ENCODE measurements at places on chromosomes 16 and 17.

DNA sequence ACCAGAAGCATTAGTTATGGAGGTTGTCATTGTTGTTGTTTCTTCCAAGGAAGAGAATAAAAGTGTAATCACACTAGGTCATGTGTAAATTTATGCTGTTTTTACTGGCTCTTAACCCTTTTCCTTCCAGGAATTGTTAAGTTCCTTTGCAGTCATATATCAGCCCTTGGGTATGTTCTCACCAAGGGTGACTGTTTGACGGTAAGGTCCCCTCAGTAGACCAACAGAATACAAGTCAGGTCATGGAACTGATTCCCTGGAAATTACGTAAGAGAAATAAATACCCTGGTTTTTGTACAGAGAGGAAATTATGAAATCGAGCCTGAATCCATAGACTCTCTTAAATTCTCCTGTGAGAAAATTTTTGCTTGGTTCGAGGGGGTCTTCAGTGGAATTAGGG lies 11.2 kb upstream of the KCNJ2 start:
- DNase-seq: no peak

GRCh38 chr16:12300945-12301500 lies 324.5 kb downstream of the SNX29 start:
- no peak for DNase-seq

DNA sequence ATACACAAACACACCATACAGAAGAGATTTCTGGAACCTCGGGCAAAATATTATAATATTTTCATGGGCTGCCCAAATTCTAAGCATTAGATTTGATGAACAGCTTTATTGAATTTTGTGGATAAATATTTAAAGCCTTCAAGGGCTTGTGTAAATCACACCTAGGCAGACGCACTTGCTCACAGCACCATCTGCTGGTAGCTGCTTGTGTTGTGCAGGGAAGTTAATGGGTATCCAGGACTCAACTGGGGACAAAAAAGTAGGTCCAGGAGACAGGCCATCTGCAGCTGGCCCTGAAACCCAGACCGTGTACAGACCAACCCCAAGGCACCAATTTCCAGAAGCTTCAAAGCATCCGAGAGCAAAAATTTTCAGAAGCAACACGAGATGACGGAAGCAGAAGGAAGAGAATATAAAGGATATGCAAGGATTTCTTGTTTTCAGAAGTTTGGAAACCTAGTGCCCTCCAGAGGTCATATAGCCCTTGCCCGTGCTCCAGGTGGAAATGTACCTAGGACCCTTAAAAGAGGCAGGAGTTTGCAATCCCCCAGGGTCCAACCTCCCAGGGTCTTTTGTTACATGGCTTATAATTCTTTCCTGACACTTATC lies 140.0 kb downstream of the CHD9NB start:
- no peak for DNase-seq

DNA sequence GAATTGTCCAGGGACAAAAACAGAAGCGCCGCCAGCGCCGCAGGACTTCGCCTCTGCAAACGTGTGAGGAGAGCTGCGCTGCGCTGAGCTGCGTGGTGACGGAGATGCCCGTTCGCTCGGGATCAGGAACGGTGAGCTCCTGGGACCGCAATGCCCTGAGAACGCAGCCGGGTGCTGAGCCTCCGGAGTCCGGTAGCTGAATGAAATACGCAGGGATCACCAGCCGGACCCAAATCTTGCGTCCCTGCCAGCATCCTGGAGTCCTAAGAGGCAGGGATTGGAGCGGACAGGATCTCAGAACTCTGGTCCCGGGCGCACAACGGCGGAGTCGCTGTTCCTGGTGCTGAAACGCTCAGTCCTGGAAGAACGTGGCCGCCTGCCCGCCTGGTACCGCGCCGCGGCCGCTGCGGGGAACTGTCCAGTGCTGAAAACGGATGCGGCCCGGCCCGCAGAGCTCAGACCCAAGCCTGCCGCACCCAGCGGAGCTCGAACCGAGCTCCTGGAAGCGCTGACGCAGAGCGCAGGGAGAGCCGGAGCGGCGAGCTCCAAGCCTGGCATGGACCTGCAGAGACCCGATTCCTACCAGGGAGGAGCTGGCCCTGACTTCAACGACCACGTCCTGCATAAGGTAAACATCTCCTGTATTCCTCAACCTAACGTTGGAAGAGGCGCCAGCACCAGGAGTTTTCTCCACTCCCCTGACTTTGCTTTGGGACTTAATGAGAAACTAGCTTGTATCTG lies 41.5 kb downstream of the CD300LF start:
- DNase-seq: peak; percentile 41

DNA sequence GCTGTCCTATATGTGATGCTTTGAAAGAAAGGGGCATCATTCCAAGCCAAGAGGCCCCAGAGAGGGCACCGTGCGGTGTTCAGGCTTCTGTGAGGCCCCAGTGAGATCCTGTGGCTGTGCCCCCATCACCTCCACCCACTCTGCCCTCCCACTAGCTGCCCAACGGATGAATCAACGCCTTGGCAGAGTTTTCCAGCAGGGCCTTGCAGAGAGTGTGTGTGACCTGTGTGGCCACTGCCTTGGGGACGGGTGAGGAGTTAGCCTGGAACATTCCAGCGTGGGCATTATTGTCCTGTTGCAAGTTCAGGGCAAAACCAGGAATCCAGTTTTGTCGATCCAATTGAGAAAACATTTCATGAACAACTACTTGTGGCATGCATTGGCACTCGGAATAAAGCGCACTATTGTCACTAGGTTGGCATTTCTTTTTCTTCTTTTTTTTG lies 53.7 kb downstream of the SF3B3 start:
- no peak for DNase-seq

DNA sequence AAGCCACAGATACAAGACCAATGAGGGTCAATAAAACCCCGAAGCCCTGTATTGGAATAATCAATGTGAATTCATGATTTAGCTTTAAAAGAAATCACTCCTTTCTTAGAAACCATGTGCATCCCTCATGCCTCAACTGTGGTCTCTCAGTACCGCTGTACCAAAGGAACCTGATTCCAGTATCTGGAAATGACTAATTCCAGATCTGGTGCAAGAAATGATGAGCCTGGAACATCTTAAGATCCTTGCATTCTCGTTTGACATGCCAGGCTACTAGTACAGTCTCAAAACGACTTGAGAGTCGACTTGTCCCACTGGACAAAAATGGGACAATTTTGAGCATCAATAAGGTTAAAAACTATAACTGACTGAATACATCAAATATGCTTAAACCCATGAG lies 21.2 kb downstream of the USP31 start:
- DNase-seq: no peak

DNA sequence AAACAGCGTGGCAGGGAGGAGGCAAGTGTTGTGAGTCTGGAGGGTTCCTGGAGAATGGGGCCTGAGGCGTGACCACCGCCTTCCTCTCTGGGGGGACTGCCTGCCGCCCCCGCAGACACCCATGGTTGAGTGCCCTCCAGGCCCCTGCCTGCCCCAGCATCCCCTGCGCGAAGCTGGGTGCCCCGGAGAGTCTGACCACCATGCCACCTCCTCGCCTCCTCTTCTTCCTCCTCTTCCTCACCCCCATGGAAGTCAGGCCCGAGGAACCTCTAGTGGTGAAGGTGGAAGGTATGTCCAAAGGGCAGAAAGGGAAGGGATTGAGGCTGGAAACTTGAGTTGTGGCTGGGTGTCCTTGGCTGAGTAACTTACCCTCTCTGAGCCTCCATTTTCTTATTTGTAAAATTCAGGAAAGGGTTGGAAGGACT lies at the start of gene CD19:
Gene CD19, plus strand, starts transcription at position 171 of the 425 bp plus-strand sequence. Its CDS starts 30 bp downstream, at position 201.
- no peak for DNase-seq

DNA sequence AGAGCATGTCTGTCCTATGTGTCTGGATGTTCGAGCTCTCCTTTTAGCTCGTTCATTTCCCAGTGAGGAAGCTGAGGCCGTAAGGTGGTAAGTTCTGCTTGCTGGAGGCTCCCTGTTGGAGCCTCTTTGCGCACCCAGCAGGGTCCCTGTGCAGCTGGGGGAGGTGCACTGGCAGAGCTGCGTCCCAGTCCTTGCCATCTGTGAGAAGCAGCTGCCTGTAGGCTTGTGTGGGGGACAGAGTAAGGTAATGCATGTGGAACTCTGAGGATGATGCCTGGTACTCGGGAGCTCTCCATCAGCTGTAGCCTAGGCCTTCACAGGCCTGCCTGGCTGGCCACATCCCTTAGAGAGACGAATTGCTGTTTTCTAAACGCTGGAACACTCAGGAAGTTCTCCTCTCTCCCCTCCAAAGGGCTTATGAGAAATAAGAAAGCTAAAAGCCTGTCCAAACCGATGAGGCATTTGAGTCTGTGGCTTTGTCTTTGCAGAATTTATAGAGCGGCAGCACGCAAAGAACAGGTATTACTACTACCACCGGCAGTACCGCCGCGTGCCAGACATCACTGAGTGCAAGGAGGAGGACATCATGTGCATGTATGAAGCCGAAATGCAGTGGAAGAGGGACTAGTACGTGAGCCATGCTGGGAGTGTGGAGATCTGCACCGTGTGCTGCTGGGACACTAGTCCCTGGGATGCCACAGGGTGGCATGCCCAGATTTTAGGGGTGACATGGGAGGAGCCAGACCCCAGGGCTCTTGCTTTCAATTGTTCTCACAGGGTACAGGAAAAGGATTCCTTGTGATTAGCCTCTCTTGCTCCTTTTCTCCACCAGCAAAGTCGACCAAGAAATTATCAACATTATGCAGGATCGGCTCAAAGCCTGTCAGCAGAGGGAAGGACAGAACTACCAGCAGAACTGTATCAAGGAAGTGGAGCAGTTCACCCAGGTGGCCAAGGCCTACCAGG lies 1.6 kb downstream of the NDUFB10 start:
- DNase-seq: no peak

GRCh38 chr16:14539631-14540030 lies 90.4 kb downstream of the PARN start:
- DNase-seq: no peak

GRCh38 chr17:40340880-40341807 lies 23.4 kb downstream of the GJD3 start:
- peak; percentile 63 for DNase-seq

GRCh38 chr17:17057057-17057551 lies 14.8 kb downstream of the MPRIP start:
- no peak for DNase-seq

DNA sequence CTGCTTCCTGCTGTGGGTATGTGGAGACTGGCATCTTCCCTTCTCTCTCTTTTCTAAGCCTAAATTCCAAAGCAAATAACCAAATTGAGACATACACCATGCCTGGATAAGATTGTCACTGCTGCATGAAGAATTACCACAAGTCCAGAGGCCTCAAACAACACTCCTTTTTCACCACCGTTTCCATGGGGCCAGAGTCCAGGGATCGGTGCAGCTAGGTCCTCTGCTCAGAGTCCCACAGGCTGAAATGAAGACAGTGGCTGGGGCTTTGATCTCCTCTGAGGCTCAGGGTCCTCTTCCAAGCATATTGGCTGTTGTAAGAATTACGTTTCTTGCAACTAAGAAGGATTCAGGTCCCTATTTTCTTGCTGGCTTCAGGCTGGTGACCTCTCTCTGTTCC lies 130.4 kb downstream of the SLC39A11 start:
- DNase-seq: no peak

GRCh38 chr17:43025766-43026537 lies 921 bp downstream of the RND2 start:
- DNase-seq: no peak

DNA sequence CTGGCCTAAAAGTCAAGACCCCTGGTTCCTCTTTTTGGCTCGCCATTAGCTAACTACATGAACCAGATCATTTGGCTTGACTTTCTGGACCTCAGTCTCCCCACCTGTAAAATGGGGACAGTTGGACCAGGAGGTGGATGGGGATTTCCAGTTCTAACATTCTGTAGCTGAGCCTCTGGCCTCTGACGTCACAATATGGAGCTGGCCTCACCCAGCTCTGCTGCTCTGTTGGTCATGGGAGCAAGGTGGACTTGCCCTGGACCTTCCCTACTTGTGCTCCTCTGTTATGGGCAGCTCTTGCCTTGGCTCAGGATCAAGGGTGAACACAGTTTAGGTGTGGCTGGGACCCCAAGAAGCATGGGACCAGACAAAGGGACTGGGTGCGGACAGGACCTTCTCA lies 16.5 kb upstream of the KCNH6 start:
- DNase-seq: no peak

DNA sequence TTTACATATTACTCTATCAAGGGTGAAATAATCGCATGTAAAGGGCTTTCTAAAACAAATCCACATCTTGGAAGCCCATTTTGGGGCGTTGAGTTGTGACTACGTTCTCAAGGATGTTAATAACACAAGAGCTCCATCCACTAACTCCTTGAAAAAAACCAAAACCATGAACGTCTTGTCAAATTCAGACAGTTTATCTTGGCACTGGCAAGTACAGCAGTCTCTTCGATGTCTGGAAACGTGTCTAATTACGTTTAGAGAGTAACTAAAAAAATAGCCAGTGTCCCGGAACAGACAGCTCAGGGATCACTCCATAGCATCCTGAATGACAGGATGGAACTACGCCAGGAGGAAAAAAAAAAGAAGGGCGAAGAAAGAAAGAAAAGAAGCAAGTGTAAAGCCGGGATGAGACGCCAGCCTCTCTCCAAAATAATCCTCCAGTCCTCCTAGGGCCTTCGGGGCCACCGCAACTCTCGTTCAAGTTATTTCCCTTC lies 954 bp downstream of the MYO1D start:
- no peak for DNase-seq

DNA sequence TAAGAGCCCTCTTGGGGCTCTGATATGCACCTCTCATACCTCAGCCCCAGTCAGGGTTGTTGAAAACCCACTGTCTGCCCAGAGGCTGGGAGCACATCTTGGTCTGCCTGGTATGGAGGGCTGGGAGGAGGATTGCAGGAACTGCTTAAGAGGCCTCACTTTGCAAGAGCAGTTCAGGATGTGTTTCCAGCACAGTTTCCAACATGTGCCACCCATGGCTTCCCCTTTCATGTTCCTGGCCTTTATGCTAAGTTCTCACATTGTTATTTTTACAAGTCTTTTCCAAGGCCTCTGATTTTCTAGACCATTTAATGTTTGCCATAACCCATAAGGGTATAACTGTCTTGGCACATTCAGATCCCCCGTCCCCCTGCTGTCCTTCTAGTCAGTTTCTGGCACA lies 155.4 kb downstream of the WWOX start:
- no peak for DNase-seq

GRCh38 chr17:62653826-62654761 lies 26.6 kb downstream of the MRC2 start:
- no peak for DNase-seq

GRCh38 chr16:47713225-47713595 lies 252.1 kb downstream of the PHKB start:
- no peak for DNase-seq

- DNase-seq: no peak
These were observed 267.9 kb downstream of the CPPED1 start for GRCh38 chr16:12535535-12536411.
